ENCODE measurements at places on chromosomes 5 and 9.

GRCh38 chr5:55668356-55668755, 43.8 kb downstream of the SLC38A9 start:
- no peak for DNase-seq

- no peak for DNase-seq
Measured at GRCh38 chr5:138246822-138247221, 27.6 kb downstream of the GFRA3 start.

- no peak for DNase-seq
Measured at GRCh38 chr5:179488491-179488890, 61.9 kb upstream of the RUFY1 start.

- DNase-seq: no peak
Measured at GRCh38 chr9:6671416-6671815, 25.9 kb upstream of the GLDC start.

- no peak for DNase-seq
Measured at GRCh38 chr9:124122813-124123462, 111.4 kb downstream of the LHX2 start.

GRCh38 chr9:130714586-130715110, 21.1 kb downstream of the EXOSC2 start:
- no peak for DNase-seq

DNA sequence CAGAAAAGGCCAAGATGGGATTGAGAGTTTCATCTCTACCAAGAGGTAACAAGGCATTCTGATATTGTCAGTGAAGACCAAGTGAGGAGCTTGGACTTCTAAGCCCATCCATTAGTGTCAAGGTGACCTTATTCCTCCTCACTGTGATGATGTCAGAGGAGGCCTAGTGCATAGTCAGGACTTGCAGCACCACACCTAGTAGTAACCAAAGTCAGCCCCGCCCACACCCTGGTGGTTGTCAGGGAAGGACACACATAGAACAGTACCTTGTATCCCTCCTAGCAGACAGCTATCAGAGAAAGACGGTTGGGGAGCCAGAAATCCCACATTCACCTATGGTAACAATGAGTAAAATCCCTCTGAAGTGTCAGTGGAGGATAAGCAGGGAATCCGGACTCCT, 111.7 kb downstream of the AP3B1 start:
- DNase-seq: no peak

DNA sequence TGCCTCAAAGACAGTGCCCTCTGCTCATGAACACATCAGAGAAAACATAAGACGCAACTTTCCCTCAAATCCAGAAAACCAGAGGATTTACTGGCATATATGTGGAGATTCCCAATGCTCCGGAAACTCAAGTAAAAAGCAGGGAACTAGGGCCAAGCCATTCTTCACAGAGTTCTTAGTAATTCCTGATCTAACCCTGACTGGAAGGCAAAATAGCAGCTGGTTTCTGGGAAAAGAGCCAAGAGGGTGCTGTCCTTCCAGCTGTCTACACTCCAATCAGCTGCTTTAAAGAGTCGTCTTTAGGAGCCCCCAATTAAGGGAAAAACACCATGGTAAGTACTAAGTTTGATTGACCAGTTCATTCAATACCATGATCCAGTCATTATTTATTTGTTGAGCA, 49.6 kb downstream of the GNA14 start:
- no peak for DNase-seq

GRCh38 chr9:99820685-99821395, 845 bp upstream of the NR4A3 start:
- no peak for DNase-seq

DNA sequence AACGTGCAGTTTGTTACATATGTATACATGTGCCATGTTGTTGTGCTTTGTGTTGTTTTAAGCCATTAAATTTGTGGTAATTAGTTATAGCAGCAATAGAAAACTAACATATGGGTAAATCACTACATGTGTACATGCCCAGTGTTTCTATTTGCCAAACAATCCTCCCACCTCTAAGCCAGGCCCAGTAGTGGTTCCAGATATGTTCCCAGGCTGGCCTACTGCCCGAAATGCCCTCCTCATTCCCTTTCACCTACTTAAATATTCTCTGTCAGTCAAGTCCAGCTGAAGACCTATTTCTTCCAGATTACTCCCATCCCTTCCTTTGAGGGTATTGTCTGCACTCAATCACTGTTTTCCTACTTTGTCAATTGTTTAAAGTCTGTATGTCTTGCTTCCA, 24.1 kb upstream of the AGGF1 start:
- no peak for DNase-seq

- no peak for DNase-seq
Measured at GRCh38 chr5:136356747-136357469, 8.4 kb downstream of the TRPC7 start.

GRCh38 chr5:31664566-31664965, 25.6 kb downstream of the PDZD2 start:
- no peak for DNase-seq

DNA sequence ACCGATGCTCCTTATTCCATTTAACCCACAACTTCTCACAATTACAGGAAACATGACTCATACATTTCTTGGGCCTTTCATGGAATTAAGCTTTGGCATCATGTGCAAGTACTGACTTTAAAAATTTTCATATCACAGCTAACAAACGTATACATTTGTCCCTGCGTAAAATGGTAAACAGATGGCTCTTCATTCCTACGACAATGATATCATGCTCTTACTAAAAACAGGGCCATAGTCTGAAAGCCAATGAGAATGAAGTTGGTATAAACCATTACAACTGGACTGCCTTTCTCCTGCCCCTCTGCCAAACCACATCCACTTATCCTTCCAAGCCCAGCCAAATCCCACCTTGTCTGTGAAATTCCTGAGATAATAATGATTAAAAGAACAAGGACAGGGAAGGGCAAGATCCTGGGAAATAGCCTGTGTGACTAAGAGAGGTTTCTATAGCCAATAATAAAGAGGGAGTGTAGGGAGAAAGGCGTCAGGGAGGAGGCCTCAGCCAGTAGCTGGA, 44.9 kb upstream of the ZNF366 start:
- DNase-seq: no peak

DNA sequence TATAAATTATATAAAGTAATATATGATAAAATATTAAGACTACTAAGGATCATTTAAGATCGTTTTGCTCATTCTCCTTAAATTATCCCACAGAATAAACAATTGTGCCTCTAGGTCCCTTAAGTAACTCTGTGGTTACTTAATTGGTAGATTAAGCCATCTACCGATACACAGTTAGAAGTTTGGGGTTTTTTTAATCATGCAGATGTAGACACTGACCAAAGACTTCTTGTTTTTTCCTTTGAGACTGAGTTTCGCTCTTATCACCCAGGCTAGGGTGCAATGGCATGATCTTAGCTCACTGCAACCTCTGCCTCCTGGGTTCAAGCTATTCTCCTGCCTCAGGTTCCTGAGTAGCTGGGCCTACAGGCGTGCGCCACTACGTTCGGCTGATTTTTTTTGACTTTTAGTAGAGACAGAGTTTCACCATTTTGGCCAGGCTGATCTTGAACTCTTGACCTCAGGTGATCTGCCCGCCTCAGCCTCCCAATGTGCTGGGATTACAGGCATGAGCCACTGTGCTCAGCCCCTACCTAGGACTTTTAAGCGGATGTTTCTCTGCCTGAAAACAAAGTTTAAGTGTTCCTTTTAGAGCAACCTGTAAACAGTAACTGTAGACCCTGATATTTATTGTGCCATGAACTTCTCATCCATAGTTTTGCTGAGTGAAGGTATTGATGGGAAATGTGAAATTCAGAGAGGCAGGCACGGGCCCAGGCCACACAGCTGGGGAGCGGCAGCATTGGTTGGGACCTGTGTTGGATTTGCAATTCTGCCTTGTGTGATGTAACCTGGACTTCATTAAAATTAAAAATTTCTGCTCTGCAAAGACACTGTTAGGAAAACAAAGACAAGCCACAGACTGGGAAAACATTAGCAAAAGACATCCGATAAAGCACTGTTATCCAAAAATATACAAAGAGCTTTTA, 11.6 kb downstream of the CEL start:
- DNase-seq: no peak

GRCh38 chr5:75363111-75363510, 26.1 kb downstream of the HMGCR start:
- no peak for DNase-seq

GRCh38 chr9:95225076-95225725, 92.3 kb downstream of the FANCC start:
- no peak for DNase-seq

GRCh38 chr5:138770977-138771376, 17.8 kb downstream of the CTNNA1 start:
- no peak for DNase-seq

DNA sequence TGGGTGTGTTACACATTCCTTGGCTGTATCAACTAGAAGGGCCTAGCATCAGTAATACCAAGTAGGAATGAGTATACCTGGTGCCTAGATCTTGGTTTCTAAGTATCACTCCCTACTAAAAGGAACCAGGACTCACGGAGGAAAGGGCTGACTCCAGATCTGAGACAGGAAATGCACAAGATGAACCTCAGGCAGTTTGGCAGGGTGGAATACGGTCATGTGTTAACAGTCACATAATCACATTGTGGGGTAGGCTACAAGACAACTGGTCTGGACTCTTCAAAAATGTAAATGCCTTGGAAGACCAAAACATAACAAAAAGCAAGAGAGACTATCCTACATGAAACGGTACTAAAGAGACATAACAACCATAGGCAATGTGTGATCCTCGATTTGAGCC, 158.8 kb downstream of the CRB2 start:
- no peak for DNase-seq

- DNase-seq: no peak
Measured at GRCh38 chr5:123181394-123181801, 92.4 kb downstream of the PRDM6 start.

- no peak for DNase-seq
Measured at GRCh38 chr5:55897206-55897894, 46.2 kb downstream of the IL31RA start.

DNA sequence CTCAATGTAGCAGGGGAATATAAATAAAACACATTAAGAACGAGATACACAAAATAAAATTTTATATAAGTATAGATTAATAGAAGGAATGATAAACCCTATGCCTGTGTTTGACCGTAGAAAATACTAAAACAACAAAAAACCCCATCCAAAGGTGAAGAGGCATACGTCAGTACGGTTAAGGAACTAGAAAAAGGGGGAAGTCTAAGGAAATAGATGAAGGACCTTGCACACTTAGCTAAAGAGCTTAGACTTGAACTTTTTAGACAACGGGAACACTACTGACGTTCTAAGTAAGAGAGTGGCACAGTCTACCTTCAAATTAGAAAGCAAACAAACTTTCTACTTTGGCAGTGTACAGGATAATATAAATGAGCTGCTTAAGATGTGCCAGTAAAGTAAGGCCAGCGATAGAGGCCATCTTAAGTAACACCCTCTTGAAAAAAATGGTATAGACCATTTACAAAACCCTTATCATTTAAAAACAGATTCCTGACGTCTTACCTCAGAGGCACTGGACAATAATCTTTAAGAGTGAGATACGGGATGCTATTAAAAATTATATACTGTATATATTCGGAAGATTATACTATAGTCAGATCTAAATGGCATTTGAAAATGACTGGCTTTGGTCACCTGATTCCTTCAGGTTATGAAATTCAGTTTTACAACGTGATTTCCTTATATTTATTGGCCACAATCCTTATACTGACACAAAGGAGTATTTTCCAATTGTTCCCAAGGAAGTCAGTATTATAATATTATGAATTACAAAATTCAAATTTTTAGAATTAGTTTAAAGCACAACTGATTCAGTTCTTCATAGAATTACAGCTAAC, 8.5 kb downstream of the PANK3 start:
- DNase-seq: no peak

DNA sequence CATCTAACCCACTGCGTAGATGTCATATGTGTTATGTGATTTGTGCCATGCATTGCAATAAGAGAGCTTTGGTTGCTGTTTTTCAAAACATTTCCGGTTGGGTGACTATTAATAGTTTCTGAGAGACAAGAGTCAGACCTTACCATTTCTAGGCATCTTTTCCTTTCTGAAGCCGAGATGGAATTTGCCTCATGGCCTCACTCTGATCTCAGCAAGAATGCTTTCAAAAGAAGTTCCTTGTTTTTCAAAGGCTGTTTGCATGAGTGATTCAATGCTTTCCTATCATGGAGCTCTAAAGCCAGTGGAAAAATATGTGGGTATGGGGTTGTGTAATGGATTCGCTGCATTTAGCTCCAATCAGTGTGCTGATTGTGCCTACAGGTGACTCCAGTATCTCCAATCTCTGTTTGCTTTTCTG, 203.1 kb upstream of the PPP1R2B start:
- no peak for DNase-seq

- DNase-seq: no peak
Measured at GRCh38 chr5:140642718-140643117, 3.5 kb downstream of the TMCO6 start.

DNA sequence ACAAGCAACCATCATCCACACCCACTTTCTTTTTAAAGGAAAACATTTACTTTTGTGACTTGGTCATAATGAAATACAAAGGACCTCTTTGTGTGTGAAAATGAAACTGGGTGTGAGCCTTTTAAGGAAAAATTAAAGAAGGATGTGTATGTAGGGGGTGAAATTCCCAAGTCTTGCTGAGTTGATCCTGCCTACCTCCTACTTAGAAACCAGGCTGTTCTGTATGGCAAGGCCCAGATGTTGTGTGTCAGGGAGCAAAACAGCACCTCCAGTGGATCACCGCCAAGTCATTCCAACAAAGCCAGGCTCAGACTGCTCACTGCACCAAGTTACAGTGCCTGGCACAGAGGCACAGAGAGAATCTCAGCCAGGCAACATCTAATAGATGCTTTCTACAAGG, 198.5 kb upstream of the FBN2 start:
- no peak for DNase-seq

DNA sequence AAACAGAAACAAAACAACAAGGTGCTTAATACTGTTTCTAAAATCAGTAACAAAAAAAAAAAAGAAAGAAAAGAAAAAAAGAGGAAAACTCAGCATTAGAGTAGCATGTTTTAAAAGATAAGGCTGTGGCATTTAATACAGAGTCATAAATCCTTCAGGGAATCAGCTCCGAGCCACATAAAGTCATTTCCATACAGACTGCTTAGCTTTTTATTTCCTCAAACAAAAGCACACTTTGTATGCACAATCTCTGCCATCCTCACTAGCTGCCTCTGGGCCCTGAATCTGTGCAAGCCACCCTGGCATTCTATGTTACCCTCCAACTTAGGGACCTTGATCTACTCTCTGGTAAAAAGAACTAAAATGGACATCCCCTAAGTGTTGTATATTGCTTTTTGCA, 87.6 kb downstream of the SEMA6A start:
- DNase-seq: no peak

DNA sequence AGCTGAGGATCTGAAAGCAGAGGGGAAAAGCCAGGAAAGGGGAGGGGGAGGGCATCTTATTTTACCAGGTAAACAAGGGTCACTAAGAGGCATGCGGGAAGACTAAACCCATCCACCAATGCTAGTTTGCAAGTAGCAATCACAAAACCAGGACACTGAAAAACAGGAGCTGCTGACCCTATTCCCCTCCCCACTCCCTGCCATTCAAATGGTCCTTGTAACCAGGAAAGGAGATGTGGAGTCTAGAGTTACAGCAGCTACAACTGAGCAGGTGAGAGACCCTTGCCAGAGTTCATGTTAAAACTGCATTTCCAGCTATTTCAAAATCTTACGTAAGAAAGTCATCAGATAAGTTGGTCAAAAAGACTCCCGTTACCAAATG, 85.3 kb upstream of the SIMC1 start:
- DNase-seq: no peak

All from stimulated activated CD8-positive, alpha-beta memory T cell treated with anti-CD3 and anti-CD28 coated beads, Interleukin-2, amount 100 ng/mL, for 1 hour (primary cell).